ENCODE measurements at places on chromosomes 4 and X. TPM values are rescaled to one million over a fixed set of nuclear protein-coding genes. Genes with fewer than 3 reads are reported as not detected.

TCEAL4 gene
- total RNA-seq, result 61.2 TPM

RNF150 gene
- 2.4 TPM for total RNA-seq

XK gene
- 1.6 TPM for total RNA-seq

GPC4 gene
- 2.4 TPM for total RNA-seq

TRO gene
- total RNA-seq, result 13.9 TPM

ADGRG4 gene
- not detected for total RNA-seq

AIFM1 gene
- 35.4 TPM for total RNA-seq

NUP62CL gene
- total RNA-seq, result 0.48 TPM

ATP1B4 gene
- total RNA-seq, result not detected

CPZ gene
- 1.6 TPM for total RNA-seq

CLOCK gene
- 19.5 TPM for total RNA-seq

SAGE1 gene
- total RNA-seq, result not detected

HPGD gene
- not detected for total RNA-seq

DNA sequence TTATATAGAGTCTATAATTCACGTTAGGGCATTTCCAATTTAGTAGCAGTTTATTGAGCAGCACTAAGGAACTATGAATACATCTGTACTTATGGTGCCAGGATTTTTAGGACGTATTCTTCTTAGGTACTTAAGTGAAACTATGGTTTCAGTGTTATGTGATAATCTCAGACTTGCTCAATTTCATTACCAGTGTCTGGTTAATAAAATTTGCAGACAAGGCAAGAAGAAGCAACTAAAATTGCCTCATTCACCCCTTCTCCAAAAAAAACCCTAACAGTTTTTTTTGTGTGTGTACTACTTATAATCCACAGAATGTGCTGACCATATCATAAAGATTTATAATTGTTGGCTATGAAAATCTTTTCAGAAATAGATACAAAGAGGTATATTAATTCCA, 6.0 kb upstream of the CXCL10 start:
- DNase-seq, result no peak

- DNase-seq, result no peak
Observed at GRCh38 chrX:20352504-20352903, 85.8 kb upstream of the RPS6KA3 start.

DNA sequence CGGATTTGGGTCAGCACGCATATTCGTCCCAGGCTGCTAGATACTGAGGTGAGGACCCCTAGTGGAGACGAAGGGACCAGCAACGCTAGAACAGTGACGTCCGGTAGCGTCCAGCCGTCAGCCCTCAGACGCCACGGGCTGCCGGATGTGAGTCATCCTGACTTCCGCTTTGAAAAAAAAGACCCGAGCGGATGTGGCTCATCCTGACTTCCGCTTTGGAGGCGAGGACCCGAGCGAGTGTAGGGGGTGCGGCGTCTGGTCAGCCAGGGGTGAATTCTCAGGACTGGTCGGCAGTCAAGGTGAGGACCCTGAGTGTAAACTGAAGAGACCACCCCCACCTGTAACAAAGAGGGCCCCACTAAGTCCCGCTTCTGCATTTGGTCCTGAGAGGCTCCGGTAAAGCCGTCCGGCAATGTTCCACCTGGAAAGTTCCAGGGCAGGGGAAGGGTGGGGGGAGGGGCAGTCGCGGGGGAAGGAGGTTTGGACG, at the start of gene MAGEB2:
MAGEB2 (plus strand) TSS at position 207 of the 487 bp plus-strand sequence. CDS start 3,018 bp downstream, outside the sequence.
- no peak for DNase-seq

DNA sequence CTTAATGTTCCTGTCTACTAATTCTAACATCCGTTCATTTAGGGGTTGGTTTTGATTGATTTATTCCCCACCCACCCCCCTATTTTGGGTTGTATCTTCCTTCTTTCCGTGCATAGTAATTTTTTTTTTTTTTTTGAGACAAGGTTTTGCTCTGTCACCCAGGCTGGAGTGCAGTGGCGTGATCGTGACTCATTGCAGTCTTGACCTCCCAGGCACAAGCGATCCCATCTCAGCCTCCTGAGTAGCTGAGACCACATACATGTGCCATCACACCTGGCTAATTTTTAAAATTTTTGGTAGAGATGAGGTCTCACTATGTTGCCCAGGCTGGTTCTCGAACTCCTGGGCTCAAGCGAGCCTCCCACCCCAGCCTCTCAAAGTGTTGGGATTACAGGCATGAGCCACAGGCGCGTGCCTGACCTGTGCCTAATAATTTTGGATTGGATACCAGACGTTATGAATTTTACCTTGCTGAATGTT, 79.9 kb downstream of the ZFX start:
- peak; percentile 37 for DNase-seq

DNA sequence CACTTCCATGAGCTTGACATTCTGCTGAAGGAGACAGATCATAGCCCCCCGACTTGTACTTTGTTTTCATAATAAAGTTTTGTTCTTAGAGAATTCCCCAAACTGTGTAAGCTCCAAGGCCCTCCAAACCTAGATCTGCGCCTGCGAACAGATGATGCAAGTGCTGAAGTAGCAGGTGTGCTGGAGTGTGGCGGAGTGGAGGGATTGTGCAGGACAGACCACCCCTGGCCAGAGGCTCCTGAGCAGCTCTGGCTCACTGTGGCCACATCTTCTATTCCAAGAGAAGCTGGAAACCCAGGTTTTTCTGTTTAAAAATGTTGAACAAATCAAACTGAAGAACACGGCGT, 46.4 kb downstream of the TBC1D14 start:
- no peak for DNase-seq

DNA sequence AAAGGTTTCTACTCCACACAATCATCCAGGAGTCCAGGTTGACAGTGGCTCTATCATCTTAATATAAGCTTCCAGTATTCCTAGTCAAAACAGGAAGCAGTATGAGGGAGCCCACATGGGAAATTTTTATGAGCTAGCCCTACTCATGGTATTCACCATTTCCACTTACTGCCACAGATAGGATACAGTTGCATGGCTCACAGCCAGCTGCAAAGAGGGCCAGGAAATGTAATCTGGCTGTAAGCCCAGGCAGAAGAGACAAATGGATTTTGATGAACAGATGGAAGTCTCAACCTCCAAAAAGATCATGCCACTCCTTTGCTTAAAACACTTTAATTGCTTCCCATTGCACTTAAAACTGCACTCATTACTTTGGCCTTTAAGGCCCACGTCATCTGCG, 150.6 kb downstream of the ADAMTS3 start:
- peak; percentile 51 for DNase-seq

DNA sequence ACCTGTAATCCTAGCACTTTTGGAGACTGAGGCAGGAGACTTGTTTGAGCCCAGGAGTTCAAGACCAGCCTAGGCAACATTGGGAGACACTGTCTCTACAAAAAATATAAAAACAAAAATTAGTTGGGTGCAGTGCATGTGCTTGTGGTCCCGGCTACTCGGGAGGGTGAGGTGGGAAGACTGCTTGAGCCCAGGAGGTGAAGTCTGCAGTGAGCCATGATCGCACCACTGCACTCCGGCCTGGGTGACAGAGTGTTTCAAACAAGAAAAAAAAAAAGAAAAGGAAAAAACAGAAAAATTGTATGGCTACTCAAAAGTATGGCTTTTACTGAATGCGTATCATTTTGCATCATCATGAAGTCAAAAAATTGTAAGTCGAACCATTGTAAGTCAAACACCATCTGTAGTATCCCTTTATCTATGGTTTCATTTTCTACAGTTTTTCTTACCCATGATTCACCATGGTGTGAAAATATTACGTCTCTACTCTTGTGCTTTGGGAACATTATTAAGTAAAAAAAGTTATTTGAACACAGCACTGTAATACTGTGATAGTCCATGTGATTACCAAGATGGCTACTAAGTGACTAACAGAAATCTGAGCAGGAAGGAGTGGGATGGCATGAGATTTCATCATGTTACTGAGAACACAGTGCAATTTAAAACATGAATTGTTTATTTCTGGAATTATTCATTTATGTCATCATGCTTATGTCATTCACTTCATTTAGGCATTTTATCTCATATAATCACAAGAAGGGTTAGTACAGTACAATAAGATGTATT, 26.5 kb upstream of the MANBA start:
- peak; percentile 37 for DNase-seq

DNA sequence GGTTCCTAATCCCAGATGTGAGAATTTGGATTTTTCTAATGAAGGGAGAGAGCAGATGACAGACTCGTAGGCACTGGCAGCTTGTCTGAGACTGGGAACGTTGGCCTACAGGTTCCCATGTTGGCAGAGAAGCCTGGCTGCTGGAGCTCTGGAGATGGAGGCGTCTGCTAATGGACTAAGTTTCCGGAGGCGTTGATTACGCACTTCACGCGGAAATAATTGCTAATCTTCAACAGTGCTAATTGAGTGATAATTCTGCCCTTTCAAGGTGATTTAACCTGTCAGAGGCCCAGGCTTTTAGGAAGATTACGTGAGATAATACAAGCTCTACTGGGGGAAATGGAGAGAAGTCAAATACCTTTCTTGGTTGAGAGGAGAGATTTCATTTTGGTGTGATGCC, 77.4 kb downstream of the PSAPL1 start:
- DNase-seq, result no peak

GRCh38 chr4:102105983-102106382, 239.3 kb downstream of the SLC39A8 start:
- no peak for DNase-seq

DNA sequence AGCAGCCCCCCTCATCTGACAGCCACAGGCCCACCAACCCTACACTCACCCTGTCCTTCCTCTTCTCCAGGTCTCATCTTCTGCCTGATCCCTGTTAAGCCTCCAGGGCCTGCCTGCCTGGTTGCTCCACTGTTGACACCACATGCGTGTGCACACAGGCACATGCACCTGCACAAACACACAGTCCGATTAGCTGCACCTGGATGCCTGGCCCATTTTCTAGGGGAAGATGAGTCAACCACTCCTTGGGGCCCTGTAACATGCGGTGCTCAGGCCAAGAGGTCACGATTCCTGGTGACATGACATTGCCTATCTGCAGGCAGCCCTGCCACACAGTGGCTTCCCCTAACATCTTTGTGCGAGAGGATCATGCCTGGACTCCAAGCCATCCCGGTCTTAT, 498.4 kb downstream of the BCOR start:
- DNase-seq, result no peak

- peak; percentile 56 for DNase-seq
Observed at GRCh38 chr4:124206779-124207605, 505.5 kb downstream of the ANKRD50 start.

DNA sequence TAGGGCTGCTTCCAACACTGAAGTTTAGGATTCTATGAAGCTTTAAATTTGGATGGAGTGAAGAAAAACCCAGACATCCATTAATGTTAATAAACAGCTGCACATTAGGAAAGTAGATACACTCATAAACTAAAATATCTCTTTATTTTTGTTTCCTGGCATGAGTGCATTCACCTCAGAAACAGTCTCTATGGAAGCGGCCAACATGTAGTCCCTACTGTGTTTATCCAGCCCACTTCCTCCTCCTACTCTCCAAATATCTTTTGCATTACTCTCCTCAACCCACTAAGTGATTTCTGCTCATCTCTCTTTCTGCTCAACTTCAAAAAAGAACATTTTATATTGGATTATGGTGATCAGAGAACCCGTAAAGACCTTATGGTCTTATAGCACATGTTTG, 180.3 kb upstream of the MXRA5 start:
- DNase-seq, result no peak

GRCh38 chr4:155582971-155583437, 83.6 kb upstream of the GUCY1A1 start:
- peak; percentile 83 for DNase-seq

DNA sequence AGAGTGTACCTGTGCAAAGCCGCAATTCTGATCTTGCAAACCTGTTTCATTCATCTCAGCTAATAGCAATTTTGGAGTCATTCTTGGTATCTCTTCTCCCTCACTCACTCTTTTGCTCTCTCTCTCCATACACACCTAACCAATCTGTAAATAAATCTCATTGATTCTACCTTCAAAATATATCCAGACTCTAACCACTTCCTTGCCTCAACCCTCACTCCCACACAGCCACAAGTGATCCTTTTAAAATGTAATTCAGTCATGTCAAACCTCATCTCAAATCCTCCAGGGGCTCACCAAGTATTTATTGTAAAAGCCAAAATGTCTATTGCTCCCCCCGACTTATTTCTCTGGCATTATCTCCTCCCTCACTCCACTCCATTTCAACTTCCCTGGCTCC, 51.7 kb upstream of the SLC10A4 start:
- no peak for DNase-seq

DNA sequence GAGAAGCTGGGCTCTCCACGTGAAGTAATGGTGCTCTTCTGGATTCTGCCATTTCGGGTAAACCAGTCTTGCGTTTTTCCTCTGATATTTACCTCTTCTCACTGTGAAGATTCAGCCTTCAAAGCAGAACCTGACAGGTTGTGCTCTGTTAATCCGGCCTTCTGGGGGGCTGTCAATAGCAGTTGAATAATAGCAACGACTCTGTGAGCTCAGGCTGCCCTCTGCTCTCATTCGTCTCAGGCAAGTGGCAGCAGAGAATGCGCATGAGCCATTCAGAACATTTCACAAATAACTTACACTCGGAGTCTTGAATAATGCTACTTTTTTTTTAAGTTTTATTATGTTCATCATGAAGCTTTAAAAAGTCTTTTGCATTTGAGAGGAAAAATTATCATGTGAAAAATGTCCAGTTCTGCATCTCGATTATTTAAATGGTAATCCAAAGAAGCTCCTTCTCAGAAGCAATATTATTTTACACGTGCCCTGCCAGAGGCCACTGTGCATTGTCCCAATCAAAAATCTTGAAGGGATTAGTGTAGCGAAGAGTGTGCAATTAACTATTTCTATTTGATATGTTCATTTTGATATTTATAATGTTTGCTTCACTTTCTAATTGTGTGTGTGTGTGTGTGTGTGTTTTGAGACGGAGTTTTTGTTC, 354.2 kb upstream of the FAT1 start:
- DNase-seq, result no peak

- peak; percentile 28 for DNase-seq
Observed at GRCh38 chrX:13863324-13863723, 46.4 kb upstream of the GPM6B start.

DNA sequence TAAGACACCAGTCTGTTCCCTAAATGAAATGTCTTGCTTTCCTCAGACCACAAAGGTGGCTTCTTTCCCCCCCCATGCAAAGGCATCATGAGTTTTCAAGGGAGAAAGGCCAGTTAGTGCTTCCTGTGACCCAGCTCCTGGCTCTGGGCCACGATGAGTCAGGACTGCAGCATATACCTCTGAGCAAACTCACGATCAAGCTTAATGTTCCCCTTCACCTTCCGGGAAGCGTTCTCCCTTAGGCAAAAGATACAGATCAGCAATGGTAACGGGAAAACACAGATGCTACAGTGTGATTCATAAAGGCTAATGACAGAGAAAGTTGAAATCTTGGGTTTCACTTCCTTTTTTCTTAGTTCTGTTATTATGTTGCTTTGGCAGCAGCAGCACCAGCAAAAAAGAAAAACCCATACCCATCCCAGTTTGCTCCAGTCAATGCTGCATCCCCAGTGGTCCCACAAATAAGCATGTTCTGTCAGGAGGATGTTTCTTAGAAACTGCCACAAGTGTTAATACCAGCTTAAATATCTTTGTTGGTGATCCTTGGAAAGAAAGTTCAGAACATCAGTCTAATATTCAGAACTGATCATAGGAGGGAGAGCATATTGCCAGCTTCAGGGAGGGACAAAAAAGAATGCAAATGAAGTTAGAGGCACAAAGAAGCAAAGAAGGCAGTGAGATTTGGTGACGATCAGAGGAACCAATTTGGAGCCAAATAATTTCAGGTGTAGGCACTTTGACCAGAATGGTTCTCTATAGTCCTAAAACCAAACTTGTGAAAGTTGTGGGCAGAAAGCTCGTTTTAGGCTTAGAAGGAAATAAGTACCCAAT, 41.2 kb downstream of the LONRF3 start:
- peak; percentile 88 for DNase-seq

- DNase-seq, result no peak
Observed at GRCh38 chr4:185212581-185212980, 3.2 kb downstream of the SNX25 start.
